ENCODE measurements at places on chromosomes 5 and 9.
A peak's percentile ranks its signal among the peaks of the same experiment; 100 is the strongest.

- no peak for DNase-seq
Measured at GRCh38 chr9:136711751-136712689, at the start of gene DIPK1B. DIPK1B (plus strand) TSS chr9:136712572; CDS start chr9:136712666, 94 bp downstream.

GRCh38 chr5:109571785-109572184, 117.9 kb upstream of the MAN2A1 start:
- no peak for DNase-seq

GRCh38 chr5:10601246-10602030, 37.6 kb downstream of the ANKRD33B start:
- peak; percentile 91 for DNase-seq

DNA sequence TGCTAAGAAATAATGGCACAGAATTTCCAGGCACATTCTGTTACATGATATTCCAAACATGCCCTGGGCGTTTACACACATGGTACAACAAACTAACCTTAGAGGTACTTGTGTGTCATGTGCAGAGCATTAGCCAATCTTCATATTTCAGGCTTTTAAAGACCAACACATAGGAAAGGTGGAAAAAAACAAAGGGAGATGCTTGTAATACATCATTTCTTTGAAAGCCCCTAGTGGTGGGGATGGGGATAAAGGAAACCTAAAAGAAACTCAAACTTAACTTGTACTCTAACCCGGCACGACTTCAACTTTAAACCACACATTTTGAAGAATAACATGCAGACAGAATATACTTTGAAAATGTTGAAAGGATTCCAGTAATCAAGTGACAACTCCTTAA, 133.6 kb downstream of the PTPRD start:
- DNase-seq, result no peak

DNA sequence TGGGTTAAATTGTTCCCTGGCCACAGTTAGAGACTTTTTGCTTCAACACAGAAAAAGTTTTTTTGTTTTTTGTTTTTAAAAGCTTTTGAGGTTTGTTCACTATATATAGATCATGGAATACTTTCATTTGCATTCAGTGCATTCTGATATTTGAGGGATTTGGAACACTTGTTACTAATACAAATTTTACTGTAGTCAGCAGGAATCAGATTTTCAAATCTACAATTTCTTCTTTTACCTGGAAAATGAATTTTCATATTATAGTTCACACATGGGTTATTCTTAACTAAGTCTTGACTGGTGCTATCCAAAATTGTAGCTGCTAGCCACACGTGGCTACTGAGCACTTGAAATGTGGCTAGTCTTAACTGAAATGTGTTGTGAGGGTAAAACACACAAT, 142.0 kb downstream of the RMI1 start:
- no peak for DNase-seq

DNA sequence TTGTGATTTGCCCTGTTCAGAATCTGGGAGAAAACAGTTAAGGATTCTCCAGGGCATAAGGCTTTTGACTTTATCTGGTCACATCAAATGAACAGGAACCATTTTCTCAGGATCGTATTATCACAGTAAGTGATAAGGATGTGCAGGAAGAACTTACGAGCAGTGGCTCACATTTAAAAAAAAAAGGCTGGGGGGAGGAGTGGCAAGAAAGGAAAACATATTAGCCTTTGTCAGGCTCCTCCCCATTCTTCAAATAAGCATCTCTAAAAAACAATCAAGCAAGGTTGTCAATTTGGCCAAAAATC, 234.3 kb upstream of the TMEM161B start:
- no peak for DNase-seq

- no peak for DNase-seq
Measured at GRCh38 chr9:64128572-64128971, 1156.4 kb downstream of the FOXD4L5 start.

- peak; percentile 15 for DNase-seq
Measured at GRCh38 chr9:88991066-88992034, at the start of gene S1PR3. S1PR3 (plus strand) TSS chr9:88991468; CDS start chr9:89001201, 9,733 bp downstream.

- DNase-seq, result no peak
Measured at GRCh38 chr5:4205398-4205797, 609.8 kb downstream of the IRX1 start.

GRCh38 chr9:2087500-2088313, 72.6 kb downstream of the SMARCA2 start:
- DNase-seq, result peak; percentile 11

DNA sequence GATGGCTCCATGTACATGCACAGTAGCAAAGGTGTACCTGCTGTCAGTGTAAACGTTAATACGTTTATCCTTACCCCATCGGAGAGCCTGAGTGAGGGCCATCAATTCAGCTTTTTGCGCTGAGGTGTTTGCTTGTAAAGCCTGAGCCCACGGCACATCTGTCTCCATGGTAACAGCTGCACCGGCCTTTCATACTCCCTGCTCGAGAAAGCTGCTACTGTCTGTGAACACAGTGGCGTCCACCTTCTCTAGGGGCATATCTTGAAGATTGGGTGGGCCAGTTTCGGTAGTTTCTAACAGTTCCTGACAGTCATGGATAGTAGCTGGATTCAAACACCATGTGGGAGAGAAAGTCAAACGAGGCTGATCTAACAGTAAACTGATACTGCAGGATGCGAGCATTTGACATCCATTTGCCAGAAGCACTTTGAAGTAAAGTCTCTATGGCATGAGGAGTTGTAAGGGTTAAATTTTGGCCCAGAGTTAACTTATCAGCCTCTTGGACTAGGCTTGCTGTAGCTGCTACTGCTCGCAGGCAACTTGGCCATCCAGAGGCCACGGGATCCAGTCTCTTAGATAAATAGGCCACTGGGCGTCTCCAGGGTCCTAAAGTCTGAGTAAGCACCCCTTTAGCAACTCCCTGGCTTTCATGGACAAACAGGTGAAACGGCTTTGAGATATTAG, 21.0 kb upstream of the RHOBTB3 start:
- peak; percentile 22 for DNase-seq

- DNase-seq, result no peak
Measured at GRCh38 chr5:115661101-115661500, 35.3 kb upstream of the TMED7 start.
